ENCODE measurements at places on chromosomes 11 and 22. TPM values are rescaled to one million over a fixed set of nuclear protein-coding genes. Genes with fewer than 3 reads are reported as not detected.

DNA sequence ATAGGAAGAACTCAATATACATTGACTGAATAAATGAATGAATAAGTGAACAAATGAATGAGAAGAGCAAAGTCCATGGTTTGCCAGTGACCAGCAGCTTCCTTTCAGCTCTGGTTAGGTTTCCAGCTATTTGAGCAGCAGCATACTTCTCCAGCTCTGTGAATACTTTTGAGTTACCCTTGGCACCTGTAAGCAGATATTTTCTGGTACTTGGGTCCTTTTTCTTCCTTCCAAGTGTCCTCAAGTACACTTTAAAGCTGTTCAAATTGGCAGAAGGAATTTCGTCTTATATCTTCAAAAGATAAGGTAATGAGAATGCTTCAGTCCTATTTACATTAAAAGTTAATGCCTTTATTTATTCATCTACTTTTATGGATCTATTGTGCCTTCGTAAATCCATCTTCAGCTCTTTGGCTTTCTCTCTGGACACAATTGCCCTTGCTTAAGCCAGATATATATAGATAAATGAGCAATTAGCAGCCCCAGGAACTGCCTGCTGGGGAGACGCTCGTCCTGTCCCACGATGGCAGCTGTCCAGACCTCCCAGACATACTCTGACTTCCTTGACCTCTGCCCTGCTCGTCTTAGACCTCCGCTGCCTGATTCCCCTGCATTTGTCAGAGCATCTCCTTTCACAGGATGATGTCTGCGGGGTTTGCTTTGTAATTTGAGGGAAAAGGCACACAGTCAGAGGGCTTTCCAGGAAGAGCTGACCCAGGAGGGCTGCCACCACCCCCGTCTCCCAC is 926.3 kb downstream of the OPCML start:
- no peak for DNase-seq

The RHOD gene
- total RNA-seq: 43.3 TPM

The ALDH3B1 gene
- total RNA-seq: 11.7 TPM

- no peak for DNase-seq
Measured at GRCh38 chr11:129589190-129589860, 213.7 kb downstream of the BARX2 start.

DNA sequence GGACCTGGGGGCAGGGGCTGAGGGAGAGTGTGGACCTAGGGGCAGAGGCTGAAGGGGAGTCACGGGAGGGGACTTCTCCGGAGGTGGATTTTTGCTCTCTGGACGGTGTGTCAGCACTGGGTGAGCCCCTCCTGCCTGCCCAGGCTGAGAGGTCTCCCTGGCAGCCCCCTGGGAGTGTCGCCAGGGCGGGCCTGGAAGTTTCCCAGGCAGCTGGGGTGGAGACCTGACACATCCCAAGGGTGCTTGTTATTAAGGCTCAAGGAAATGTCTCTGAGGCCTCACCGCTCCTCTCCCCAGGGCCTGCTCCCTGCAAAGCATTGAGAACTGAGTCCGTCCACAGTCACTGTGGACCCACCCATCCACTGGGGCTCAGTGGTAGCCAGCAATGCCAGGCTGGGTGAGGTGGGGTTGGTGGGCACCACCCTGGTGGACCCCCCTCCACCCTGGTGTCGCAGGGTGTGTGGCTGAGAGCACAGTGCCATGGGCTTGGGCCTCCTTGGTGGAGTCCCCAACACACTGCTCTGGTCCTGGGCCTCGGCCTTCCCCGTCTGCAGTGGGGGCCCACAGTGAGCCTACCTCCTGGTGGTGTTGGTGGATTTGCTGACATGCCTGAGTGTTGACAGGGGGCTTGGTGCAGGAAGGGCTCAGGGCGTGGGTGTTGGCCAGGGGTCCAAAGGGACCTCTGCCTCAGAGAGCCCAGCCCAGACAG is 2.5 kb downstream of the CD81 start:
- DNase-seq: no peak

DNA sequence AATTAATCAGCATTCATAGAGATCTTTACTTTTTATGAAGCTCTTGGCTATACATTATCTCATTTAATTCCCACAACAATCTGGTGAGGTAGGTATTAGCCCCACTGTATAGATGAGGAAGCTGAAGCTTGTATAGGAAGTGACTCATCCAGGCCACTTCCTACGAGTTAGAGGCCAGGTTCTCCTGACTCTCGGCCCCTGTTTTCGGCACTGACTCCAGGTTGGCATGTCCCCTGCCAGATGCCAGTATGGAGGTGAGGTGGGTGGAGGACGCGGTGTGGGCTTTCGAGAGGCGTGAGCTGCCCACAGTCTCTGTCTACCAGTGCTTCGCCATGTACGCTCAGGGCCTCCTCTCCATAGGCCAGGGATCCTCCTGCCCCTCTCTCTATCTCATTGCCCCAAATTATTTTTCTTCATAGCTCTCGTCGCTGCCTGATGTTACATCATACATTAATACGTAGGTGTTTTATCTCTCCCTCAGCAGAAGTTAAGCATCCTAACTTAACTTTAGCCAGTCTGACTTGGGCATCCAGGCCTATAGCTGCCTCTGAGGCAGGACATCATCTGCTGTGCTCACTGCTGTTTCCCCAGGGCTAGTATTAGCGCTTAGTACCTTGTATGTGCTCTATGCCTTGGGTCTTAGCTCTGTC is 9.0 kb downstream of the DGAT2 start:
- no peak for DNase-seq

DNA sequence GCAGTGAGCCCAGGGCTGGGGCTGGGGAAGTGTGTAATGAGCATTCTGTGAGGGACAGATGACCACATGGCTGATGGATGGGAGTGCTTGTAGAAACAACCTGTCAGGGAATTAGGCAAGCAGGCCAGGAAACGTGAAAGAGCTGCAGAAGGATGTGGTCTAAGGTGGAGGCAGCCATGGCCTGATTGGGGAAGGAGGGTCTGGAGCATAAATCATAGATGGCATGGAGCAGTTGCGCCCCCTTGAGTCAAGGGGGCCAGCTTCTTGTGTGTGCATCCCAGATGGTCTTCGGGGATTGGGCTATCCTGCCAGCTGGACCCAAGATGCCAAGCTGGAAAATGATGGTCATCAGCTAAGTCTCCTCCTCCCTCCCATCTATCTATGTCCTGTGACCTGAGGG is 119.4 kb upstream of the CLPB start:
- DNase-seq: no peak

The KRTAP5-1 gene
- not detected for total RNA-seq

DNA sequence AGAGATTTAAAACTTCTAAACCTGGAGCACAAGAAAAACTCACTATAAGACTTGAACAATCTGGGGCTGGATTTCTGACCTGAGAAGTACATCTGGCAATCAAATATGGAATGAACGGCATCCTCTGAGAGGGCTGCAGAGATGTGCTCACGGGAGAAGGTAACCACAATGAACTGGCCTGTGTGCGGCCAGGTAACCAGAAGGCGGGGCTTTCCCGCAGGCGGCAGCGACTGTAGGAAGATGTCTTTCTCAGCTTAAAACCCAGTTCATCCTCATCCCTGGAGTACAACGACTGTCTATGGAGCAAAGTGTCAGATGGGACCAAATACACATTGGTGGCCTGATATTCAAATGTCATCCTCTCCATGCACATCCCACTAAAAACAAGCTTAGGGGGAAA is 24.5 kb downstream of the MICAL3 start:
- DNase-seq: no peak

DNA sequence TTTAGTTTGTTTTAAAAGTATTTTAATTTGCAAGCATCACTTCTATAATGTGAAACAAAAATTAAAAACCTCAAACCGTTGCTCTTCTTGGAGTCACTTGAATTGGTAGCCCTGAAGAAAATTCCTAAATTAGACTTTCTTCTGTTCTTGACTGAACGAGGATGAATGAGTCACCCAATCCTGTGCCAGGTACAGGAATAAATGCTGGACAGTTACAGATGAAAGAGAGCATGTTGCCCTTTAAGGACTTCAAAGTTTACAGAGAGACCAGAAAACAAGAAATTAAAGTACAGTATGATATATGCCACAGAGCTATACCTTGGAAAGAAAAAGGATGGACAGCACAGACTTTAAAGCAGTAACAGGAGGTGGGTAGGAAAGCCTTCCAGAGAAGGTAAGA is 41.3 kb upstream of the CXCR5 start:
- DNase-seq: no peak

GRCh38 chr11:26703411-26704191 is 18.3 kb downstream of the SLC5A12 start:
- DNase-seq: no peak

DNA sequence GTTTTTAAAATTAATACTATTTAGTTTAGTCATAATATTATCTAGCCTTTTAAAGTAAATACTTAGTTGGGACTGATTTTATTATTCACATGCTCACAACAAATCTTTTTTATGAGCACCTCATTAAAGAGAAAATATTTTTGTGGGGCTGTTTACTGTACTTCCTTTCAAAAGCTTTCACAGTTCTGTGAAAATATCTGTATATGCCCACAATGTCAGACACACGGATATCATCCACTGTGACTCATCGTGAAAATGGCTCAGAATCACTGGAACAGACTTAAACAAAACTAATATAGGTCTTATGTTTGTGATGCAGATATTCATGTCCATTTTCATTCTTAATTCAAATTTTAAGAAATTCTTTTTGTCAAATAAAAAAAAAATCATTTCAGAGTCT is 305.2 kb downstream of the RAB38 start:
- no peak for DNase-seq

GRCh38 chr11:2220173-2220771 is 48.7 kb upstream of the TH start:
- no peak for DNase-seq

- DNase-seq: no peak
Measured at GRCh38 chr22:36340621-36341020, 47.1 kb downstream of the MYH9 start.

The BAIAP2L2 gene
- 3.3 TPM for total RNA-seq

GRCh38 chr11:126233391-126233790 is 21.8 kb downstream of the FAM118B start:
- no peak for DNase-seq

The ACTN3 gene
- total RNA-seq: not detected

The OTUB1 gene
- total RNA-seq: 55.9 TPM

DNA sequence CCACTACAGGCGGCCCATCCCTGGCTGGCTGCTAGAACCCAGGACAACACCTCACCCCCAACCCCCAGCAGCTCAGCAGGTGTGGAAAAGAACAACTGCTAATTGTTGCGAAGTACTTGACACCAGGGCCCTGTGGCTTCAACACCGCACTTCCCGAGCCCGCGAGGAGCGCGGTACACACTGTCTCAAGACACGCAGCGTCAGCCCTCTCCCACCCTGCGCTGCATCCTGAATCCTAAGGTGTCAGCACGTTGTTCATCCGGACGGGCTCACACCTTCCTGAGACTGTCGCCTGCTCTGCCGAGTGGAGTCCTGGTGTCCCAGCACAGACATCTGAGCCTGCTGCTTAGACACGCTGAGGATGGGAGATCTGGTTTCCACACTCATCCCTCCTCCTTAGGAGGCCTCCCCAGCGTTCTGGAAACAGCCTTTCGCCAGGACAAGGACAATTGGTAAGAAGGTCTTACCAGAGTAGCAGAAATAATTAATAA is 1336.2 kb downstream of the BRD1 start:
- DNase-seq: peak; percentile 13

DNA sequence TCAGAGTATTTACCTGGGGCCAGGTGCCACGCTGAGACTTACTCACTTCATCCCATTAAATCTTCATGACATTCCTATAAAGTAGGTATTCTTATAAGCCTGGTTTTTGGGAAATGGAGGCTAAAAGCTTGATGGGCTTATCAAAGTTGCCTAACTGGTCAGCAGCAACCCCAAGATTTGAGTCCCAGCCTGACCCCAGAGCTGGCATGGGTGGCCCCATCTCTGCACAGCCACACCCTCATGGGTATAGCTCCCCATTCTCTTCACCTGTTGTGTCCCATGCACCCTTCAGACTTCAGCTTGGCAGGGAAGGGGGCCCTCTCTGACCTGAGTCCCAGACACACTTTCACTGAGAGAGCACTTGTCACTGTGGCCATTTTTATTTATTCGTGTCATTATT is 37.4 kb upstream of the TP53I11 start:
- no peak for DNase-seq

GRCh38 chr11:34928960-34929680 is 12.7 kb downstream of the PDHX start:
- DNase-seq: no peak

DNA sequence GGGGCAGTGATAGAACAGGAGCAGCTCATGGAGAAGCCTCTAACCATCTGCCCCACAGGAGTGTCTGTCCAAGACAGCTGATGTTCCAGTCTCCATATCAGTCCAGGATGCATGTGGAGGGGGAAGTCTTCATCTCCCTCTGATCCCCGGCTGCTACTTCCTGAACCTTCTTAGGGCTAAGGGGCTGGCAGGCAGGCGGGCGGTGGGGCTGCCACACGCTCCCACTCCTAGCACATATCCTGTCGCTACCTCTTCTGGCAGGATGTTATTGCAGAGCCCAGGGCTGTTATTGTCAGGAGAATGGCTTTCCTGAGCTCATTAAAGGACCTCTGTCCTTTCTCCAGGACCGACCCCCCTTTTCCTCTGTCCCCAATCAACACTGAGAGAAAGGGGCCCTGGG is 25.4 kb downstream of the LRRC55 start:
- no peak for DNase-seq

- peak; percentile 22 for DNase-seq
Measured at GRCh38 chr11:128544471-128545051, 42.8 kb downstream of the ETS1 start.

The MRGPRX3 gene
- not detected for total RNA-seq

GRCh38 chr11:65442842-65443331 is 20.3 kb downstream of the NEAT1 start:
- DNase-seq: no peak

The NXPE2 gene
- total RNA-seq: 0.52 TPM

The KCNQ1 gene
- total RNA-seq: 4.0 TPM

GRCh38 chr11:43579919-43580276 is 100.6 kb upstream of the HSD17B12 start:
- DNase-seq: no peak

GRCh38 chr11:118872403-118872821 is 11.3 kb upstream of the CXCR5 start:
- no peak for DNase-seq
